ENCODE measurements at places on chromosomes 7 and 10.

DNA sequence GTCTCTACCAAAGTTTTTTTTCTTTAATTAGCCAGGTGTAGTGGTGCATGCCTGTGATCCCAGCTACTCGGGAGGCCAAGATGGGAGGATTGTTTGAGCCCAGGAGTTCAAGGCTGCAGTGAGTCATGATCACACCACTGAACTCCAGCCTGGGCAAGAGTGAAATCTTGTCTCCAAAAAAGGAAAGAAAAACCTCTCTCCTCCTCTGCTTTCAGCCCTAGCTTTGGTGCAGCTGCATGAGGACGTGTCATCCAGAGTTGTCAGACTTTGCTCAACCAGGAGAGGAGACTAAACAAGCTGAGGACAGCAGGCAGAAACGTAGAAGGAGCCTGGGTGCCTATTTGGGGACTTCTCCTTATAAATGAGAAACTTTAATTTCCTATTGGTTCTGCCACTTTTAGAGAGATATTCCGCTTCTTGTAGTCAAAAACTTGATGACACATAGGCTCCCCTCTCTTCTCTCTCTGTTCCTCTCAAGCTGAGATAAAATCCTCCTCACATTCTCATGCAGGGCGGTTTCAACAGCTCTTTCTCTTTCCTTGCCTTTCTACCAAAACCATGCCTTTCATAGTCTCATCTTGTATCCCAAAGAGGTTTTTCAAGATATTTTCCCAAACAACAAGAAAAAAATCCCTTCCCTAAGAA, 205.4 kb downstream of the ARHGAP12 start:
- no peak for DNase-seq

- DNase-seq = no peak
Observed at GRCh38 chr7:127759945-127760421, 108.0 kb downstream of the SND1 start.

DNA sequence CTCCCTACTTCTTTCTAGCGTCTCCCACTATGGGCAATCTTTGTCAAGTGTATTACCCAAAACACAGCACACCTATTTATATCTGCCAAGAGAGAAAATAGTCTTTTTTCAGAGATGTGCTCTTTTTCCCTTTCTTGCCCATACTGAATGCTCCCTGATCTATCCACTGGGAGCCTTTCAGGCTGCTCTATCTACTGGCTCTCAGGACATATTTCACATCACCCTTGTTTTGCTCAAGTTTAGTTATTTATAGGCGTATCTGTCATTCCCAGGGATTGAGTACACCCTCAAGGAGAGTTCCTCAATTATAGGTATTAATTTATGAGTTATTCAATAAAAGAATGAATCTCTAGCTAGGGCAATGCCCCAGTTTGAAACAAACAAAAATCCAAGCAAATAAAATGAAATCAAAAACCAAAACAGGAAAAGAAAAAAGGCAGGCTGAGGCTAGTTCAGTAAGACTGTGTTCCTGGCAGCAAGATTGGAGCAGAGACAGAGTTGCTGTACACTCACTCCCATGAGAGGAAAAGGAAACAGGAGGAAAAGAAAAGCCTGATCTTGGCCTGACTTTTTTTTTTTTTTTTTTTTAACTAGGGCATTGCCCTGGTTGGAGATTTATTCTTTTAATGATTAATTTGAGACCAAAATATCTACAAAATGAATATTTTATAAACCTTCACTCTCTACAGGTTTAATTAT, 665.9 kb upstream of the PCDH15 start:
- DNase-seq = no peak

- DNase-seq = no peak
Observed at GRCh38 chr10:84360637-84361365, 32.4 kb downstream of the CCSER2 start.

- no peak for DNase-seq
Observed at GRCh38 chr7:129438839-129439651, 4.8 kb downstream of the STRIP2 start.

- no peak for DNase-seq
Observed at GRCh38 chr10:16674147-16674703, 143.0 kb downstream of the RSU1 start.

- DNase-seq = no peak
Observed at GRCh38 chr7:284762-285722, 4.9 kb upstream of the FOXL3 start.

- no peak for DNase-seq
Observed at GRCh38 chr7:155234950-155235789, 62.5 kb upstream of the INSIG1 start.

- no peak for DNase-seq
Observed at GRCh38 chr10:33113466-33113865, 155.4 kb upstream of the ITGB1 start.
